ENCODE measurements at places on chromosomes 6 and 20.

DNA sequence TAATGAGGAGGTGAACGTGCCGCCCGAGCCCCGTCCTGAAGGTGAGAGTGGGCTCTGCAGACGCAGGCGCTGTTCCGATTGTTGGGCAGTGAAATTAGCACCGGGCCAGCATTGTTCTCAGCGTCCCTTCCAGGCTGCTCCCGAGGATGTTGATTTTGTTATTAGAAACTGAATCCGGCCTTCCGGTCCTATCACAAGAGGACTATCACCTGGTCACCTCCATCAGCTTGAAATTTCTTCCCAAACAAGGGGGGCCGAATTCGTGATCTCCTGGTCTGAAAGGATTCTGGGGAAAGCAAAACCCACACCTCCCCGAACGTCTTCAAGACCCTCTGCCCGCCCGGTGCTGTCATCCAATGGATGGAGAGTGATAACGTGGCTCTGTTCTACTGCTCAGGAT, 186.0 kb downstream of the TAF4 start:
- no peak for DNase-seq

- DNase-seq = no peak
Observed at GRCh38 chr6:15413466-15414234, 167.8 kb downstream of the JARID2 start.

DNA sequence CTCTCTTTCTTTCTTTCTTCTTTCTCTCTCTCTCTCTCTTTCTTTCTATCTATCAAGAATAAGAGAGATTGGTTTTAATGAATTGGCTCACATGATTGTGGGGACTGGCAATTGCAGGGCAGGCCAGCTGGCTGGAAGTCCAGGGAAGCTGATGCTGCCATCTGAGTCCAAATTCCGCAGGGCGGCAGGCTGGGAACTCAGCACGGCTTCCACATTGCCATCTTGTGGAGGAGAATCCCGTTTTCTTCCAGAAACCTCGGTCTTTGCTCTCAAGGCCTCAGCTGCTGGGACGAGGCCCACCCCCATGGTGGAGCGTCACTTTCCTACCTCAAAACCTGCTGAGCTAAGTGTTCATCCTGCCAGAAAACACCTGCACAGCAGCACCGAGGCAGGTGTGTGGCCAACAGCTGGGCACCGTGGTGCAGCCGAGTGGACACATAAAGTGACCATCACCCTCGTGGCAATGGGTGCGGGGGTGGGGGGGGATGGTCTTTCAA, 58.8 kb upstream of the SLCO4A1 start:
- DNase-seq = no peak

DNA sequence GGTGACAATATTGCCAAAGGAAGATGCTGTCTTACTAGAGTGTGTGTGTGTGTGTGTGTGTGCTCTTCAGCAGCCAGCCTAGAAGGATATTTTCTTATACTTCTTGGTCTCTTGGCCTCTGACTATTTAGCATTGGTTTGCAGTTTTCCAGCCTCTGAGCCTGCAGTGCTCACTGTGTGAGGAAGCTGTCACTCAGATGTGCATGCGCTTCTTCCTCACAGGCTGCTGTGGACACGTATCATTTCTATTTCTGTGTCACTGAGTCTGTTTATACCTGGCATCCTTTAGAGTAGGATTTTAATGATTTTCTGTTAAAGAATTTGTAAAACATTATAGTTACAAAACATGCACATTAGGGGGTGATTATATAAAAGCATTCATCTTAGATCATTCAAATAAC, 83.3 kb downstream of the ALDH8A1 start:
- no peak for DNase-seq

GRCh38 chr6:70663881-70664466, 3.7 kb upstream of the SMAP1 start:
- DNase-seq = no peak

GRCh38 chr20:3788685-3789155, 2.2 kb upstream of the CENPB start:
- DNase-seq = no peak

GRCh38 chr6:509676-510075, 118.1 kb downstream of the IRF4 start:
- DNase-seq = no peak

GRCh38 chr20:41748051-41748450, 129.9 kb upstream of the CHD6 start:
- DNase-seq = no peak

- DNase-seq = peak; percentile 44
Observed at GRCh38 chr6:52539607-52540006, 37.3 kb downstream of the TRAM2 start.

Data from fibroblast of skin of left biceps (primary cell).